ENCODE measurements at places on chromosomes 5 and 9.

DNA sequence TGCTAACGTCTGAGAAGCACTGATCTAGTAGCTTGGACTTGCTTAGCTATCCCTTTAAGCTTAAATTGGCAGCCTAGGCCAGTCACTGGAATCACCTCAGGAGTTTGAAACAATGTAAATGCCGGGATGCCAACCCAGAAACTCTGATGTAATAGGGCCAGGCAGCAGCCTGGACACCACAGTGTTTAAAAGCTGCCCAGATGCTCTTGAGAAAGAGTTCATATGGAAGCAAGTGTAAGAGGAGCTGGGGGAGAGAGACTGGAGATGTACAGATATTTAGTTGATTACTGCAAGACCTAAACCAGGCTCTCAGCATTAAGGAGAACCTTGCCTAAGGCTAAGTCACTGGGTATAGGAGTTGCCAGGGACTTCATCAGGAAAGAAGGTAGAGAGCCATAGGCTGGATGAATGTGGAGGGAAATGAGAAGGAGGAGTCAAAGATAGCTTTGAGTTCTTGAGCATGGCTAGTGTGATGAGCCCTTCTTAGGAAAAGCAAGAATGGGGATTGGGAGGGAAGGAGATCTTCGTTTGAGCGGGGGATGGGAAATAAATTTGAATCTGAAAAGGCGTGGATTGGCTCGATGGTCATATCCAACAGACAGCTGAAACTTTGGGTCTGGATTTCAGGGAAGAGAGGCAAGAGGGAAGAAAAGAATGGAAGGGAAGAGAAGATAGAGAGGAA lies 392.9 kb upstream of the WWC1 start:
- no peak for DNase-seq

DNA sequence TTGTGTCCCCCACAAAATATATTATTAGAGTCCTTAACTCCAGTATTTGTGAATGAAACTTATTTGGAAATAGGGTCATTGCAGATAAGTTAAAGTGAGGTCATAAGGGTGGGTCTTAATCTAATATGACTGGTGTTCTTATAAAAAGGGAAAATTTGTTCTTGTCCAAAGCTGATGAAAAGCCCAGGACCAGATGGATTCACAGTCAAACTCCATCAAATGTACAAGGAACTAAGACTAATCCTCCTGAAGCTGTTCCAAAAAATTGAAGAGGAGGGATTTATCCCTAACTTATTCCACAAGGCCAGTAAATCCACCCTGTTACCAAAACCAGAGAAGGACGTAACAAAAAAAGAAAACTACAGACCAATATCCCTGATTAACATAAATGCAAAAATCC lies 56.4 kb upstream of the SLIT3 start:
- no peak for DNase-seq

GRCh38 chr5:178423431-178423830 lies 166.8 kb downstream of the COL23A1 start:
- DNase-seq, result no peak

DNA sequence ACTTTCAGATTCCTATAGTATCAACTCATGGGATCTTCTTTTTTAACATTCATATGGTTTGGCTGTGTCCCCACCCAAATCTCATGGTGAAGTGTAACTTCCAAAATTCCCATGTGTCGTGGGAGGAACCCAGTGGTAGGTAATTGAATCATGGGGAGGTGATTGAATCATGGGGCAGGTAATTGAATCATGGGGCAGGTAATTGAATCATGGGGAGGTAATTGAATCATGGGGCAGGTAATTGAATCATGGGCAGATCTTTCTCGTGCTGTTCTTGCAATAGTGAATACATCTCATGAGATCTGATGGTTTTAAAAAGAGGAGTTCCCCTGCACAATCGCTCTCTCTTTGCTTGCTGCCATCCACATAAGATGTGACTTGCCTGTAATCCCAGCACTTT lies 21.8 kb upstream of the AGGF1 start:
- no peak for DNase-seq

GRCh38 chr9:26437056-26437711 lies 455.4 kb downstream of the CAAP1 start:
- DNase-seq, result no peak

Measured in A549 (cell line).